Activated T-cell treated with anti-CD3 and anti-CD28 coated beads for 24 hours (primary cell): ENCODE measurements at places on chromosomes 5 and 9.
A peak's percentile ranks its signal among the peaks of the same experiment; 100 is the strongest.

- no peak for DNase-seq
These were observed 23.8 kb downstream of the MACROH2A1 start for GRCh38 chr5:135375040-135375793.

GRCh38 chr9:130191749-130192120, 19.5 kb downstream of the NCS1 start:
- DNase-seq, result no peak

DNA sequence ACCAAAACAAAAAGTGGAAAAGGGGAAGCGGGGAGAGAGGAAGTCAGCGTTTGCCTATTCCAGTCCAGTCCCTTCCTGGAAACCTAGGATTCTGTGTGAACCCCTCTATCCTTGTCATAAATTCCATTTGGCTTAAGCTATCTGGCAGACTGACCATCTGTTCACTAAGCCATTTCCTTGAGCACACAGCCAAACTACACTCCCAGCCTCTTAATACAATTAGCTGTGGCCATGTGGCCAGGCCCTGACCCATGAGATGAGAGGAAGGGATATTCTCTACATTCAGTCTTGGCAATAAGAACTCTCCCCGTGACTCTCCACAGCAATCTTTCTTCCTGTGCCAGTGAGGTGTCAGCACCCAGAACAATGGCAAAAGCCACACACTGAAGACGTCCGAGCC, 424.8 kb downstream of the TLE1 start:
- no peak for DNase-seq

DNA sequence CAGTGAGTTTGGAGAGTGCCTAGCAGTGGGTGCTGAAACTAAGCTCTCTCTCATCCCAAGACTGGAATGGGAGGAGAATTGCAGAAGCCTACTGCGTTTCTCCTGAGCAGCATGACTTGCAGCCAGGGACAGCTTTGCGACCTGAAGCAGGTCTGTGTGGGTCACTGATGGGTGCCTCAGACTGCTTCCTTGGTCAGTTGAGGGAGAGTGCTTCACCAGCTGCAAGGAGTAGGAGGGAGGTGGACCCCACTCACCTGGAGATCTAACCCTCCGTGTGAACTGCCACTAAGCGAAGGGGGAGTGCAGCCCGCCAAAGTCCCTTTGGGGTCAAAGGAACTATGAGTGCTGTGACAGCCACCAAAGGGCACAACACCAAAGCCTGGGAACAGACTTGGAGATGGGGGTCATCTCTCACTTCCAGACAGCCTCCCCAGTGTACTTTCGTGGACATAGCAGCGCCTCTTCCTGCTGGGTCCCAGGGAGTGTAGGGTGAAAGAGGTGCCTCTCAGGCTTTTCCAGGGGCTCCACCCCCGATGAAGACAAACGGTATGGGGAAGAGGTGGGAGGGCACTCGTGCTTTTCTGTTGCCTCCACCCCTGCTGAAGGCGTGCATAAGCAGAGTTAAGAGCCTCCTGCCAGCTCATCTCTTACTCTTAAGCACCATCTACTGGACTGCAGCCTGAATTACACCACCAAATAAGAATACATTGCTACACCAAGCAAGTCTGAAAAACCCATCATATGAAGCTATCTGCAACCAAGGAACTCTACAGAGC, 34.3 kb upstream of the MACIR start:
- DNase-seq, result peak; percentile 28

DNA sequence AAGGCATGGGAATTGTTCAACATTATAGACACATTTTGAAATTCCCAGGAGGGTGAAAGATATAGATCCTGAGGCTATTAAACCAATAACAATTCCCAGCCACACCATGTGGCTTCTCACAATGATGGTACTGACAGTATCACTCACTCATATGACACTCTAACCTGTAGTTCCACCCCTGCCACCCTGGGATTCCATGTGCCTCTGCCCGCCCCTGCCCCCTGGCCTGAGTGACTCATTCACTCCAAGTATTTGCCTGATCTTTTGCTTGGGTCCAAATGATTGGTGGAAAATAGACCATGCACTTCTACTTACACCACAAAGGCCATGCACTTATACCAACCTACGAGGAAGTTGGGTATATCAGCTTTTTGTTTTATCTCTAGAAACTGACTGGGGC, 305.2 kb upstream of the DAB2 start:
- no peak for DNase-seq

GRCh38 chr5:123916345-123917121, 404.6 kb downstream of the CSNK1G3 start:
- no peak for DNase-seq

GRCh38 chr9:95383185-95383676, 65.7 kb upstream of the FANCC start:
- DNase-seq, result no peak

GRCh38 chr5:117088176-117088575, 513.6 kb upstream of the SEMA6A start:
- no peak for DNase-seq

DNA sequence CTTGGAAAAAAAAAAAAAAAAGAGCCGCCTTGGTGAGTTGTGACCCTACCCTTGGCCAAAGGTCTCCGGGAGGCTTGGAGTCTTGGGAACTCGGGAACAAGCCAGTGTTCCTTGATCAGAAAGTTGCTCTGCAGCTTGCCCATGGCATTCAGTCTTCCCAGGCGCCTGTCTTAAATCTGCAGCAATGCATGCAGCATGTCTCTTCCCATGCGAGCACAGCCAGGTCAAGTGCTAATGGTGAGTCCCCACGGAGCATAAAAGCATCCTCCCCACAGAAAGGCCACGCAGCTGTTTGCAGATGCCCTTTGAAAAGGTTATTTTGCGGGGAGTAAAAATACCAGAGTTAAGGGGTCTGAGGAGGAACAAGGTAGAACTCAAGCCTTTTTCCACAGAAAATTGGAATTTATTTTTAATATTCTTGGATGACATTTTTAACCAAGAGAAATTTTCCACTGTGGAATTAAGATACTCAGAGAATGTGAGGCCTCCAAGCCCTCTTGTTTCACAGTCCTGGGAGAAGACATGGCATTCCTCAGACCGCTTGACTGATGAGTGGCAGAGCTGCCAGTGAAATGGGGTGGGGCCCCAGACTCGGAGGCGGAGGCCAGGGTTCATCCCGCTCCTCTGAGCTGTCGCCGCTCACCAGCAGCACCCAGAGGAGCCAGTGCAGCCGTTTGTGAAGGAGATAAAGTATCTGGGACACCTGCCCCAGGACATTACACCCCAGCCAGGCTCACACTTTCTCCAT, 81.6 kb downstream of the CYFIP2 start:
- DNase-seq, result no peak

- DNase-seq, result no peak
These were observed 61.0 kb upstream of the ADAMTS2 start for GRCh38 chr5:179406031-179406961.

GRCh38 chr5:161190778-161191177, 338.8 kb upstream of the ATP10B start:
- DNase-seq, result no peak

DNA sequence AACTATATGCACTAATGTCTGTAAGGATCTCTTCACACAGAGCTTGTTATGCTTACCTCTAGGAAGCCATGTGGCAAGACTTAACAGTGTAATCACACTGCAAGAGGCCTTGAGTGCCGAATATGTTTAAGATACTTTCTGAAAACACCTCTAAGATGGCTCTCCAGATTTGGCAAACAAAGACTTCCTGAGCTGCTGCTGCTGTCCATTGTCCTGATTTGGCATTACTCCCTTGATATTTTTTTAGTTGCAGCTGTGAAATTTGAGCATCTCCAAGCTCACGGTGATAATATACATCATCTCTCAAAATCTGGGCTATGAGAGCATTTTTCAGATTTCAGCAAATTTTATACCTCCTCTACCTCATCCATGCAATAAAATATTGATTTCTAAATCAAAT, 384.5 kb upstream of the CDH6 start:
- no peak for DNase-seq

- DNase-seq, result no peak
These were observed 674 bp downstream of the TSPAN17 start for GRCh38 chr5:176647843-176648473.

DNA sequence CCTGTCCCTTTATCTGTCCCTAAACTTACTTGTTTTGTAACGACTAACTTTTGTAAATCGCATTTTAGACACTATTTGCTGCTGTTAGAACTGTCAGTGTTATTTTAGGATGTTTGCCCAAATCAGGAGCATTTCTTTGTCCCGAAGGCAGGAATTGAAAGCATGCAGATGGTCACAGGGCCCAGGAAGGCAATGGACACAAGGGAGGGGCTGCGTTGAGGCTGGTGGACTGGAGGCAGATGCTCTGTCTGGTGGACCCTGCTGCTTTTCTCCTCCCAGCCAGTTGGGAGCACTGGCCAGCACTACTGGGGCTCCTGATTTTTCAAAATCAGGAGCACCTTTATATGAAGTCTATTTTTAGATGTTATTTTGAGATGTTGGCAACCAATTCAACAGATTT, 31.7 kb downstream of the DOCK2 start:
- DNase-seq, result no peak

DNA sequence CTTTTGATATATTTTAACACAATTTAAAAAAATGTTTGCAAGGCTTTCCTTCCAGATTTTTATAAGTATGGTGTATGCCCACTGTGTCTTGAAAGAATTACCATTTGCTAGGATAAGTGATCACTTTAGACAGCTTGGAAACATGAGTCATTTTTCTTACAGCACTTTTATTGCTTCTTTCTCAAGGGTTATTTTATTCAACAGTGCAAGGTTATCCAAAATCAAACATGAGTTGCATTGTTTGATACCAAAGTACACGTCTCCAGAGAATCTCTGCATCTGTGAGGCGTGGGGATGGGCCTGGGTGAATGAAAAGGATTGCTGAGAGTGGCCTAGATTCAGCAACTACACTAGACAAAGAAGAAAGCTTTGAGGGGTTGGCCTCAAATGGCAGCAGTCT, 329.6 kb downstream of the ADAMTS6 start:
- DNase-seq, result no peak

GRCh38 chr9:95757439-95757838, 118.1 kb upstream of the ERCC6L2 start:
- DNase-seq, result no peak

GRCh38 chr9:100474082-100474923, 1.4 kb downstream of the TMEFF1 start:
- no peak for DNase-seq

GRCh38 chr9:77384406-77384805, 207.1 kb downstream of the VPS13A start:
- no peak for DNase-seq

DNA sequence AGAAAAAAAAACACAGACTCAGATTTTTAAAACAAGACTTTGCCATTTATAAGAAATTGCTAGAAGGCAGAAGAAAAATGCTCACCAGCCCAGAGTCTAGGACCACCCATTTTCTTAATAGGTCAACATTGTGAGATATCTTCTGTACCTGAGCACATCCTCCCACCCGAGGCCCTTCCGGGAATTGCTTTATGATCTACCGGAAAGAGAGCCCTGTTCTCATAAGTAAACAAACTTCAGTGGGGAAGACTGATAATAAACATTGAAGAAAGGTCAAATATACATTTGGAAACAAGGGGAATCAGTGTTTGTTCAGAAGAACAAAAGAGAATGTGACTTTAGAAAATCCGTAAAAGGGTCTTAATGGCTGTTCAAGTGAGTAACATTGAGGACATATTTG, 44.4 kb downstream of the PRKACG start:
- DNase-seq, result no peak

DNA sequence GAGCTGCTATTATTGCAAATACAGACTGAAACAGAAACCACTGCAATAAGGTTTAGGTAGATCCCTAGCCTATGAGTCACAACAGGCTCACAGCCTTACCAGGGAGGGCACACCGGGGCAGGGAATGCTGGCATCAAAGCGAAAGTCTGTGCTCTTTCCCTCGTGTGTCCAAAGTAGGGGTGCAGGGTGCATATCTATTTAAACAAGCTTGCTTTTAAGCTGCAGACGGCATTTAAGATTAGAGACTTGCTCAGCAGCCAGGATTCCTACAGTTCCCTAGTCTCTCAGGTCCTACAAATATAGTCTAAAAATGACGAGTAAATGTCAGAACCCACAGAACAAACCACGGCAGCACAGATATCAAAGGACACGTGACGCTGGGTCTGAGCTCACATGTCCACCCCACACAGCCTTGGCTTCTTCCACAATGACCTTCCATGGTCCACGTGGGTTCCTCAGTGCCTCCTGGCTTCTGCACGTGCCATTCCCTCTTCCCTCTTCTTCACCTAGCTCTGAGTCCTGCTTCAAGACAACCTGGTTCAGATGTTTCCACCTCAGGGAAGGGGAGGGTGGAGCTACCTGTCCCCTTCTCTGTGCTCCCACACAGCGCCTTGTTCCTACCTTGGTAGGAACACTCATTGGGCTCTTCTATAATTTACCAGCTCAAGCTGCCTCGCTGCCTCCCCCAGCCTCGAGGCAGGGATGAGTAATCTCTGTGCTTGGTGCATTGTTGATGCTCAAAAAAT, 193.2 kb downstream of the MAPKAP1 start:
- peak; percentile 15 for DNase-seq

GRCh38 chr9:127786773-127787104, 905 bp downstream of the CDK9 start:
- DNase-seq, result no peak

DNA sequence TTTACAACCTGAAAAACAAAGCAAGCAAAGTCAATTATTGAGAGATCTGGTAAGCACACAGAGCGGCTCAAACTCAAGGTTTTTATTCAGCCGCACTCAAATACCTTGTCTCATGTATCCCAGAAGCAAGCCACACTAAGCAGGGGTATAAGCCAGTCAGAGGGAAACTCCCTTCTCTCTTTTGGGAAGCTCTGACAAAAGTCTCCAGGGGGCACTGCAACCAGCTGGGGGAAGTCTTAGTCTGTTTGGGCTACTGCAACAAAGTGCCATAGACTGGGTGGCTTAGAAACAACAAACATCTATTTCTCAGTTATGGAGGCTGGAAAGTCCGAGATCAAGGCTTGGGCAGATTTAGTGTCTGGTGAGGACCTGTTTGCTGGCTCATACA, 246.0 kb downstream of the ENC1 start:
- DNase-seq, result no peak

DNA sequence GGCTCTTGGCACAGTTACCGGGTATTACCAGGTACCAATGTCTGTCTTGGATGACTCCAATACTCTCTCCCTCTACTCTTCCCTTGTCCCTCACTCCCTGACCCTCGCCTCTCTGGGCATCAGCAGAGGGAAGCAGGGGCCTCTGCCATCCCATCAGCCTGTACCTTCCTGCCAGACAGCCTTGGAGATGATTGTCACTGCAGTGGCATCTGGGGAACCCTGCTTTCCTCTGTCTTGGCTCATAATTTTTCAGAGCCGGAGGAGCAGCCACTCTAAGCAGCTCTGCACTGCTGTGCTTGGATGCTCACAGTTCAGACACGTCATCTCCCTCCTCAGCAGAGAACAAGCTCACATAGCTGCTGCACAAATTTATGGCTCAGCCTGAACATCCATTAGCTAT, 274.1 kb downstream of the SMARCA2 start:
- no peak for DNase-seq
